A549 treated with Mapracorat at 1 μM for 4 hours (cell line): ENCODE measurements at places on chromosomes 7 and 10. TPM values are rescaled to one million over a fixed set of nuclear protein-coding genes. Genes with fewer than 3 reads are reported as not detected.

The MYPN gene
- total RNA-seq, result 2.2 to 3.0 TPM (median 2.3 TPM) in 5 replicates

The SERPINE1 gene
- 1,598 to 2,064 TPM (median 1,785 TPM) in 5 replicates for total RNA-seq

The LRRTM3 gene
- total RNA-seq, result not detected in 5 replicates

The OR13A1 gene
- total RNA-seq, result not detected in 5 replicates

The CLEC5A gene
- not detected in 5 replicates for total RNA-seq

The NPFFR1 gene
- 0.02 TPM in 1 of 5 replicates, not detected in the others for total RNA-seq

The AKR1C8 gene
- total RNA-seq, result 0.14 to 0.27 TPM in 2 of 5 replicates, not detected in the others

The ADCY1 gene
- 1.9 to 2.9 TPM (median 2.1 TPM) in 5 replicates for total RNA-seq

The DNAJB6 gene
- 86.0 to 142 TPM (median 94.2 TPM) in 5 replicates for total RNA-seq

The UCN3 gene
- total RNA-seq, result not detected in 5 replicates

The NME8 gene
- total RNA-seq, result not detected in 5 replicates

The PRLHR gene
- total RNA-seq, result not detected in 5 replicates

The FEZF1 gene
- total RNA-seq, result not detected in 5 replicates

The MYOZ1 gene
- not detected in 5 replicates for total RNA-seq

The CFTR gene
- not detected in 5 replicates for total RNA-seq

The CLCN1 gene
- total RNA-seq, result 0.05 to 0.37 TPM in 2 of 5 replicates, not detected in the others

The ELFN1 gene
- total RNA-seq, result 0.23 to 0.49 TPM (median 0.30 TPM) in 5 replicates

The DYNC1I1 gene
- total RNA-seq, result 0.12 to 0.21 TPM (median 0.14 TPM) in 5 replicates

The CPXM2 gene
- 0.07 TPM in 1 of 5 replicates, not detected in the others for total RNA-seq

The HERC4 gene
- total RNA-seq, result 25.6 to 30.6 TPM (median 29.3 TPM) in 5 replicates

The NODAL gene
- not detected in 5 replicates for total RNA-seq

The RELN gene
- total RNA-seq, result 0.01 TPM in 2 of 5 replicates, not detected in the others

The TRPV5 gene
- not detected in 5 replicates for total RNA-seq

The XRCC2 gene
- 3.5 to 4.9 TPM (median 4.7 TPM) in 5 replicates for total RNA-seq

The HECW1 gene
- 11.6 to 17.2 TPM (median 15.1 TPM) in 5 replicates for total RNA-seq

The EVX1 gene
- total RNA-seq, result 0.07 to 0.21 TPM (median 0.14 TPM) in 5 replicates

The TUBAL3 gene
- total RNA-seq, result 0.26 to 0.49 TPM (median 0.30 TPM) in 4 of 5 replicates, not detected in the other

The NEBL gene
- total RNA-seq, result 6.6 to 10.1 TPM (median 9.1 TPM) in 5 replicates

The FAM221A gene
- 0.20 to 0.71 TPM (median 0.46 TPM) in 5 replicates for total RNA-seq

The GPR15LG gene
- total RNA-seq, result not detected in 5 replicates

The SLC26A5 gene
- total RNA-seq, result not detected in 5 replicates

The CABCOCO1 gene
- total RNA-seq, result 0.19 to 0.83 TPM (median 0.27 TPM) in 5 replicates

The TAS2R5 gene
- total RNA-seq, result 0.31 to 0.45 TPM (median 0.36 TPM) in 5 replicates

The CYP2C19 gene
- 0.12 TPM in 1 of 5 replicates, not detected in the others for total RNA-seq

The MLXIPL gene
- 0.61 to 1.6 TPM (median 0.95 TPM) in 5 replicates for total RNA-seq

The AASS gene
- total RNA-seq, result 0.06 to 0.12 TPM (median 0.06 TPM) in 5 replicates

The SDK1 gene
- 0.38 to 0.76 TPM (median 0.40 TPM) in 5 replicates for total RNA-seq

The COMTD1 gene
- total RNA-seq, result 34.3 to 62.0 TPM (median 58.9 TPM) in 5 replicates

The ACSL5 gene
- total RNA-seq, result 0.13 to 0.27 TPM (median 0.19 TPM) in 5 replicates

The MMP21 gene
- total RNA-seq, result 0.08 to 0.11 TPM in 2 of 5 replicates, not detected in the others
